Thoracic aorta (tissue), 2 donors: ENCODE measurements at places on chromosomes 2 and 18. TPM values are rescaled to one million over a fixed set of nuclear protein-coding genes. Genes with fewer than 3 reads are reported as not detected.

DNA sequence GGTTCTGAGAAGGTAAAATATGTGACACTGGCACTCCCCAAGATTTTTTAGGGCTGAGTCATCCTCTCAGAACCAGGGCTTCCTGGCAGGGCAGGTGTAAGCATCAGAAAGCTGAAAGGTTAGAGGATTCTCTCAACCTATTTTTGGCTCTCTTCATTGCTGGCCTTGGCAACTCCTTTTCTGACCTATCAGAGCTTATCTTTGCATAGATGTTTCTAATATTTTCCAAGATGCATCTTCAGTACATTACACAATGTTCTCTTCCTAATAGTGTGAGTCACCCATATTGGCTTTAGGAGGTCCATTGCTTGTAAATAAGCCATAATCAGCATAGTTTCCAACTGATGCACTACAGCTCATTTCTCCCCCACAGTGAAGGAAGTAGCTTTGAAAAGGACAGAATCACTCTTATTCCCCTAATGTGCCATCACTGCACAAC is 2008.4 kb upstream of the PIK3C3 start:
- H3K27me3 ChIP-seq: no peaks in the 10 kb centered on the region
- DNase-seq: no peak
- no peaks in the 10 kb centered on the region for H3K4me1 ChIP-seq
- H3K4me3 ChIP-seq: no peak overlapping the region

- no peak overlapping the region for H3K4me3 ChIP-seq
- DNase-seq: no peak
- no peaks in the 10 kb centered on the region for H3K27me3 ChIP-seq
- H3K27ac ChIP-seq: no peak overlapping the region
- peaks cover 1% of the 10 kb centered on the region for H3K4me1 ChIP-seq
- no peaks in the 10 kb centered on the region for H3K36me3 ChIP-seq
Measured at GRCh38 chr2:118095610-118096009, 7.3 kb downstream of the INSIG2 start.

DNA sequence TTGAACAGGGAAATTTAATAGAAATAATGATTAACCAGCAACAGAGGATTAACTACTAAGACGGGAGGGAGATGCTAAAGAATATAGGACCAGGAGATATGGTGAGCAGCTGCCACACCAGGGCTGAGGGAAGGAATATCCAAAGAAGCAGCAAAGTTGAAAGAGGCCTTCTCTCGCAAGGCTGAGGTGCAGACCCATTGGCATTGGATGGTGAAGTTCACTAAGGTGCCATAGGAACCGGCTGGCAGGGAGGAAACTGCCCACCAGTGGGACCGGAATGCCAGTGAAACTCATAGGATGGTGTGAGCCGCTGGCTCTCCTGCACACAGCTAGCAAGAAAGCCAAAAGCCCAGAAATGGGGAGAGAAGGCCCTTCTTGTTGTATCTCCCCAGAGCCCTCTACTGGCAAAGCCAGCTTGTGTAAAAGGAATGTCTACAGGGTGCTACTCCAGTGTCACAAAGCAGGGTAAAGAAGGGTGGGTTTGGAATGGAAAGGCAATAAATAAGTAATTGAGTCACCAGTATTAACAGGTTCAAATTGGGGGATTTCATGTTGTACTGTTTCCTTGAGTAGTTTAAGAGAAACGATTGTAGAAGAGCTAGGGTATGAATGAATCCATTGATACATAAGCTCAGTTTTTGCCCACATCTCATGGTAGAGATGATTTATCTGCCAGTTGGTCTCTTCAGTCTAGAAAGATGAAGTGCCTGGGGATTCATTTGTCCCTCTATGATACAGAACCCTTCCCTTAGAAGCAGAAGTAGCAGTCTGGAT is 36.0 kb downstream of the FARP2 start:
- H3K4me1 ChIP-seq: no peaks in the 10 kb centered on the region
- H3K36me3 ChIP-seq: no peaks in the 10 kb centered on the region
- H3K27ac ChIP-seq: no peak overlapping the region
- no peak overlapping the region for H3K4me3 ChIP-seq
- no peak for DNase-seq
- no peaks in the 10 kb centered on the region for H3K27me3 ChIP-seq

Gene COQ10B
- 41.6 TPM for total RNA-seq

Gene SOX11
- not detected for total RNA-seq
